CD4-positive, CD25-positive, alpha-beta regulatory T cell (primary cell): ENCODE measurements at places on chromosomes 16 and 17. TPM values are rescaled to one million over a fixed set of nuclear protein-coding genes. Genes with fewer than 3 reads are reported as not detected.

ZNF598 gene
- 1.8 TPM for polyA plus RNA-seq

DNA sequence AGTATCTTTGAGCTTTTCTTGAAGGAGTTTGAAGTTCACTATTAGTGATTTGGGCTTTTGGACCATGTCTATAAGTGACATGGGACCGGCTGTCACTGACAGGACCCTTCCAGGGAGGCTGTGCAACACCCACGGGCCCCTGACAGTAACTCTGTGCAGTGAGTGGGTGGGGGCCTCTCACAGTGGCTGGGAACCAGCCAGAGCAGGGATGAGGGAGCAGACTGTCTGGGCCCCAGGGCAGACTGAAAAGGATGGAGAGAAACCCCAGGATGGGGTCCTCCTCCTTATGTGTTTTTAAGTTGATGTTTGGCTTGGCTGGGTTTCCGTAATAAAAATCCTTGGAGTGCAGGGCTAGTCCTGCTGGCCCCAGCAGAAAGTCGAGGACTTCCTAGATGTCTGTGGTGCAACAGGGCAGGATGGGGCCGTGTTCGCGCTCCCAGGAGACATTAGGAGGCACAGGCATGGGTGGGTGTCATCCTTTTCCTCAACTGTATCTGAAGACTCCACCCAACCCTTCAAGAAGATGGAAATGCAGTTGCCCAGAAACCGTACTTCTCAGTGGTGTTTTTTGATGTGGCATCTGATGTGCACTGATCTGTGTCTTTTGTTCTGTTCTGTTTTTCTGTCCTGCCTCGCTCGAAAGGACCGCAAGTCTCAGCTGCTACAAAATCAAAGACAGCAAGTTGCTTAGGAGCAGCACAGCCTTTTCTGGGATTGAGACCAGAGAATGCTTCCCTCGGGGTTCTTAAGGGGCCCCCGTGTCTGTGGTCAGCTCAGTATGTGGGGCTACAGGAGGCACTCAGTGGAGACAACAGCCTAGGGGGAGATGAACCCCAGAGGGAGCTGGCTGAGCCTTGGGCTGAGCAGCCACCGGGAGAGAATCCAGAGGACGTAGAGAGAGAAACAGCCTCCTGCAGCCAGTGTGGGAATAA lies 24.2 kb downstream of the PLD6 start:
- peak; percentile 85 for DNase-seq

DNA sequence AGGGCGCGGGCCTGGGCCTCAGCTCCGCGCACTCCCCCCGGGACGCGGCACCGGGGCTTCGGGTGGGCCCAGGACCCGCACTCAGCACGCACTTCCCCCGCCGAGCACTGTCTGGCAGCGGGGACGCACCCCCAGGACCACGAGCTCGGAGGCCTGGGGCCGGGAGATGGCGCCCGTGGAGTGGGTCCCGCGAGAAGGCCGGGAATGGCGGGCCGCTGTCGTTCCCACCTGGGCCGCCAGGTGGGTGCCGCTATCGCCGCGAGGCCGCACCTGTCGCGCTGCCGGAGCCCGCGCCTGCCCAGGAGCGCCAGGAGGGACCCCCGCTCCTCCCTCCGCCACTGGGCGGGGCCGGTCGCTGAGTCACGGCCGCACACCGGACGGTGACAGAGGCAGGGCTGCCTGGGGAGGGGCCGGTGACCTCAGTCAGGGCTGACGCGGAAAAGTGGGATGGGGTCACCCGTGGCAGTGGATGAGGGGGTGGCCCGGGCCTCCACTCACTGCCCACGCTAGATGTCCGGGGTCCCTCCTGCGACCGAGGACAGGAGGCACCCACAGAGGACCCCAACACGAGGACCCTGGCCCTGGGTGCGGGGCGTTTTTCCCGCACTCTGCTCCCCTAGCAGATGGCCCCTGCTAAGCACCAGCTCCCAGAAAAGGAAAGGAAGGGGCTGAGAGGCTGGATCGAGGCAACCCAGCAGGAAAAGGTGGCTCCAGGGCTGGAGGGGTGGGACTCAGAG lies 6.9 kb upstream of the ACTG1 start:
- peak; percentile 71 for DNase-seq

DNA sequence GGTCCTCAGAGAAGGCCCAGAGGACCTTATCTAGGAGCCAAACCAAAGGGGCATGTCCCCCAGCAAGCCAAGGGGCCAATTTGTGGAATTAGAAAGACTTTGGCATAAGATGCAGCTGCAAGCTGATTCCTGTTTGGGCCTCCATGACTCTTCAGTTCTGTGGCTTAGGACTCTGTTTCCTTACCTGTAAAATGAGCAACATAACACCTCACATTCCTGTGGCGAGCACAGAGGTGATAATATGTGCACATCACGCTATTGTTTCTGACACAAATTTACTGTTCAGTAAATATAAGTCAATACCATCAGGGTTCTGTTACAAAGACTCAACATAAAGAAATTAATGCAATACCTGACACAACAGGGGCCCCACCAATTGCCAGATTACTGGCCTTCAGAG lies 57.7 kb downstream of the CDH11 start:
- DNase-seq, result no peak

- no peak for DNase-seq
Measured at GRCh38 chr17:67526700-67527099, 149.6 kb downstream of the PITPNC1 start.

TBC1D28 gene
- polyA plus RNA-seq, result not detected

GRCh38 chr17:30957741-30958140 lies 13.1 kb upstream of the RNF135 start:
- no peak for DNase-seq

- no peak for DNase-seq
Measured at GRCh38 chr16:15775663-15776304, 81.0 kb downstream of the MYH11 start.

DNA sequence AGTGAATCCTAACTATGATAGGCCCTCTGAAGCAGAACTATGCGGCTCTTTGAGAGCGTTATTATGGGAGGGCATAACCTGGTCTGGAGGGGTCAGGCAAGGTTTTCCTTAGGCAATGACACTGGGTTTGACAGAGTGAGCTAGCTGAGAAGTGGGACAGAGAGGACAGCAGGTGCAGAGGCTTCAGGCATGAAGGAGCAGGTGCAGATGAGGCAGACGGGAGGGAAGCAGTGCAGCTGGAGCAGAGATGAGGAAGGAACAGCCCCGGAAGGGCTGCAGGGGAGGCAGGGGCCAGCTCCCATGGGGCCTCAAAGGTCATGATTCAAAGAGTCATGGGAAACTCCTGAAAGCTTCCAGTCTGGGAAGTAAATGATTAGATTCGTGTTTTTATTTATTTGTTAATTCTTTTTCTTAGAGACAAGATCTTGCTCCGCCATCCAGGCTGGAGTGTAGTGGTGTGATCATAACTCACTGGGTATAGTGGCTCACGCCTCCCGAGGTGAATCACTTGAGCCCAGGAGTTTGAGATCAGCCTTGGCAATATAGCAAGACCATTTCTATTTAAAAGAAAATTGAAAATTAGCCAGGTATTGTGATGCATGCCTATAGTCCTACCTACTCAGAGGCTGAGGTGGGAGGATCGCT lies 5.4 kb downstream of the MARCHF10 start:
- no peak for DNase-seq

DNA sequence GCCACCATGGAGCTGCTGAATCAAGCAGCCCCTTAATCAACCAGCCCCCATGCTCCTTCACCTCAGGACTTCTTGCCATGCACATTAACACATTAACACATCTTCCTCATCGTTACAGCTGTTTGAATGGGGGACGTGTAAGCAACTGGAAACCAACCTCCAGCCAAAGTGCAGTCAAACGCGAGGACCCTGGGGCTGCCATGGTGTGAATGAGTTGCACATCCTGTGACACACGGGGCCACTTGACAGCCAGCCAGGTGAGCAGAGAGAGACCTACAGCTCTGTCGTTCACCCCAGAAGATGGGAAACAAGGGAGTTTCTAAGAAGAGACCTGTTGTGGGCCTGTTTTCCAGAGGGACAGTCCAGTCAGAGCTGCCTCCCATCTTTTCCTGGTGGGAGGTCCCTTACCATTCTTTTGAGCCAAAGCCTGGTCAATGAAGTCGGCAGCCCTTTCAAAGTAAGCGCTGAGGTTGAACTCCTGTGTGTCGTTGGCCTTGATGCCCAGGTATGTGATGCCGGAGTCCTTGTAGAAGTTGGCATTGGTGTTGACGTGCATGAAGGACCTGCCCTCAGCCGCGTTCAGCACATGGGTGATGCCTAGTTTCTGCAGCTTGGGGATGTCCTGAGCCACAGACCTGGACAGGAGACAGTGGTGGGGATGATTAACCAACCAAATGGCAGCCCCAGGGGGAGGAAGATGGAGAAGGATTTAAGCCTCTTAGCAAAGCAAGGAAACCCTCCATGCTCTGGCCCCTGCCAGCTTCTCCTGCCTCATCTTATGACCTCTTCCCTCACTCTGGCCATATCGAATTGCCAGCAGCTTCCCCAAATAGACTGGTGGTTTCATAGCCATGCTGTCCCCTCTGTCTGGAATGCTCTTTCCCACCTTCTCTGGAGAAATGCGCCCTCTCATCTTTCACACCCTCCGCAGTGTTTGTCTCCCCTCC lies 4.2 kb downstream of the DUSP3 start:
- no peak for DNase-seq

GRCh38 chr16:75811020-75811634 lies 84.8 kb upstream of the CPHXL start:
- DNase-seq, result no peak

GRCh38 chr16:25037221-25037620 lies 22.1 kb upstream of the ARHGAP17 start:
- no peak for DNase-seq

DNA sequence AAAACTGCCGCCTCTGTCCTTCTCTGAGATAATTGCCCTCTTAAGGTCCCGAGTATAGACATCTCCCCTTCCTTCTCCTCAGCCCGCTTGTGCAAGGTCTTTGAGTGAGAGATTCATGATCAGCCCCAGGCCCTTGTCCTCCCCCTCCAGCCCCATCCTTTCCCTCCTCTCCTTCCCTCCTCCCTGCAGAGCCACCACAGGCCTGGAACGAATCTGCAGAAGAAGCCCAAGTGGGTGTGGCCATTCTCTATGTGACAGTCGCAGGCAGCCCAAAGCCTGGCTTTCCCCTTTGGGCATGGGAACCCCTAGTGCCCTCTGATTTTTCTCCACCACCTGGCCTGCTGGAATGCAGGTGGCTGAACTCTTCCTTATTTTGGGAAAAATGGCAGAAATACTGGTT lies 7.2 kb upstream of the NDRG4 start:
- no peak for DNase-seq

TMEM204 gene
- 97.4 TPM for polyA plus RNA-seq

SDR42E1 gene
- polyA plus RNA-seq, result 1.6 TPM

DNA sequence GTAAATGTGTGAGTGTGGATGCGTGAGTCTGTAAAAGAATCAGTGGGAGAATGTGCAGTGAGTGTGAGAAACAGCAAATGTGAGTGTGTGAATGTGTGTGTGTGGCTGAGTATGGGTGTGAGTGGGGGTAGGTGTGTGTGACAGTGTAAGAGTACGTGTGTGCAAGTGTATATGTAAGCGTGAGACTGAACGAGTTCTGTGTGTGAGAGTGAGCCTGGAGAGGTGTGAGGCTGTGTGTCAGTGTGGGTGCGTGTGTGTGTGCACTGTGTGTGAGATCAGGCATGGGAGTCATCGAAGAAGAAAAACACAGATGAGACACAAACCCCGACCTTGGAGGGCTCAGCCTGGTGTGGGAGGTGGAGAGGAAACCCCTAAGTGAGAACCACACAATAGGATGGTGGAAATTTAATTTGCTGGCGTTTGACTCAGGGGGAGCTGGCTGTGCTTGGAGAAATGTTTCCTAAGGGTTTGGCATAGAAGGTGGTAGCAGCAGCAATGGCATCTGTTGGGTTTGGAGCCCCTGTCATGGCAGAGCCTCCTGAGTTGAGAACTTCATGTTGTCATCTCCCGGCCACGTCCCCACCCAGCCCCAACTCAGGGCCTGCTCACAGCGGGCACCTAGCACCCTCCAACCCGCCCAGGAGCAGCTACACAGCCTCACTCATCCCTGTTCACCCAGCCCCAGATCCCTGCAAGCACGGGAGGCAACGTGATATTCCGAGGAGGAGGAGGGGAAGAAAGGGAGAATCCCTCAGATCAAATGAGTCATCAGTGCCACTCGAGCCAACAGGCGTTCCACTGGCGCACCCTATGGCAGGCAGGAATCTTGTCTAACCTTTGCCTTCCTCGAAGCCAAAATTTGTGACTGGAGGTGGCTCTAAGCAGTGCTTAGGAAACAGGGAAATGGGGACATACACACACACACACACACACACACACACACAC lies 14.3 kb upstream of the NUBP1 start:
- no peak for DNase-seq

GRCh38 chr16:74739275-74739674 lies 35.3 kb downstream of the FA2H start:
- no peak for DNase-seq

DNA sequence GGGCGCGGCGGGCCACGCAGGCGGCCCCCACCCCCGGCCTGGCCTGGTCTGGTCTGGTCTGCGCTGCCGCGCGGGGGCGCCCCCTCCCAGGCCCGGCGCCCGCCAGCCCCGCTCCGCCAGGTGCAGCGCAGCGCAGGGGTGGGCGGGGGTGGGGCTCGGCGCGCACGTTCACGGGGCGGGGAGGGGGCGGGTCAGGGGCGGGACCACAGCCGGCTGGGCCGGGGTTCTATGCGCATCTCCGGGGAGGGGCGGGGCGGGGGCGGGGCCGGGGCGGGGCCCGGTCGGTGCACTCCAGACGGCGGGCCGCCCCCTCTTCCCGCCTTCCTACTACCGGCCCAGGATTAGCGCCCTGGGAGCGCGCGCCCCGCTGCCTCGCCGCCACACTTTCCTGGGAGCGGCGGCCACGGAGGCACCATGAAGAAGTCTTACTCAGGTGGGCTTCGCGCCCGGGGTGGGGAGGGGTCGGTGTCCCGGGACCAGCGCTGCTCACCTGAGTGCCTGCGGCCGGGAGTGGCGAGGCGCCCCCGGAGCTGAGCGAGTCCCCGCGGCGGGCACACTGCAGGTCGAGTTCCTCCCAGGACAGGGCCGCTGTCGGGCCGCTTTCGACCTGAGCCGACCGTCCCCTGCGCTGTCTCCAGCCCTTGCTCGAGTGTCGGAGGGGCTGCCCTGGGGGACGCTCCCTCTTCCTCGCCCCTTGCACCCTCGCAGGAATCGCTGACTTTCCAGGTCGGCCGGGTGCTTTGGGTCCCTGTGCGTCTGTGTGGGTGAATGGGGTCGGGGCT lies 140.5 kb downstream of the SEC14L1 start:
- peak; percentile 66 for DNase-seq

- DNase-seq, result peak; percentile 8
Measured at GRCh38 chr17:58153046-58153445, 4.9 kb downstream of the OR4D1 start.

GRCh38 chr16:74652249-74652648 lies 14.4 kb downstream of the RFWD3 start:
- no peak for DNase-seq

GRCh38 chr17:75896415-75897159 lies at the start of gene TRIM65:
TSS of gene TRIM65 (minus strand) at chr17:75896951. CDS start at chr17:75896937, 14 bp downstream.
- DNase-seq, result peak; percentile 72
